ENCODE measurements at places on chromosomes 1 and 21. TPM values are rescaled to one million over a fixed set of nuclear protein-coding genes. Genes with fewer than 3 reads are reported as not detected.

RAVER2 gene
- 16.3 TPM for total RNA-seq

DCST1 gene
- not detected for total RNA-seq

ADARB1 gene
- 30.4 TPM for total RNA-seq

RNU1-3 gene
- total RNA-seq, result not detected

NAV1 gene
- total RNA-seq, result 41.8 TPM

ANGPTL1 gene
- total RNA-seq, result not detected

CD1C gene
- total RNA-seq, result not detected

CYP4A22 gene
- not detected for total RNA-seq

DPT gene
- total RNA-seq, result not detected

CA6 gene
- total RNA-seq, result not detected

PRELP gene
- not detected for total RNA-seq

TMPRSS15 gene
- not detected for total RNA-seq

CHIA gene
- total RNA-seq, result not detected

AMPD1 gene
- not detected for total RNA-seq

TRIM46 gene
- 1.4 TPM for total RNA-seq
